Stimulated activated CD4-positive, alpha-beta T cell treated with anti-CD3 and anti-CD28 coated beads, Interleukin-1b, Interleukin-23, amount 100 ng/mL, for 24 hours (primary cell): ENCODE measurements at places on chromosomes 5 and 9.

DNA sequence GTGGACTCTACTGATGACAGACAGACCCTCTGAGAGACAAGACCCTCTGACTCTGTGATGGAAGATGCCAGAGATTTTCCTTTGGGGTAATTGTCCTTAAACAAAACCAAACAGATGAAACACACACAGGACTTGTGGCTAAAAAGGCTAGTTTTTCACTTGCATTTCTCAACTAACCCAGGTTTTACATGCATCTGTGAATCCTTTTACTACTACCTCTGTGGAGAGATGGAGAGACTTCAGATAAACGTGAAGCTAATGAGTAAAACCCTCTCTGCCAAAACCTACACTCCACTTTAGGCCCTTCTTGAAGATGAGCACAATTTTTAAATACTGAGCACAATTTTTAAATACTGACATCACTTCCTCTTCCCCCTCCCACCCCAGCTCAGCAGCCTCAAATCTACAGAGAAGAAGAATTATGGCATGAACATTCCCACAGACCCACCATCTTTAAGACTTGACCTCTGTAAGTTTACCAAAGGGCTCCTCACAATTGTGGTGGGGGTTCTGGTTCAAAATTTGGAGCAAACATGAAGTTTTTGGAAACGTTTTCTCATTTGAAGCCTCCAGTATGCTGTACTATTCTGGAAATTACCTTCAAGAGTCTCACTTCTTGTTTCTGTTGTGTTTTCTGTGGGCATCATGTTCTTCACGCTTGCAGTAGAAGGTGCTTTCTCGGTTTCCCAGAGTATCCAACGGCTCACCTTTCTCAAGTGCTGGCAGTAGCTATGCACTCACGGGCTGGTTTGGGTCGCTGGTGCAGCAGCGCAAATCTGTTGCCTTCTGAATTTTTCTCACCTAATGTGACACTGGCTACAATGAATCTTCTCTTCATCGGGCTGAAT lies 42.7 kb downstream of the ACER2 start:
- no peak for DNase-seq

DNA sequence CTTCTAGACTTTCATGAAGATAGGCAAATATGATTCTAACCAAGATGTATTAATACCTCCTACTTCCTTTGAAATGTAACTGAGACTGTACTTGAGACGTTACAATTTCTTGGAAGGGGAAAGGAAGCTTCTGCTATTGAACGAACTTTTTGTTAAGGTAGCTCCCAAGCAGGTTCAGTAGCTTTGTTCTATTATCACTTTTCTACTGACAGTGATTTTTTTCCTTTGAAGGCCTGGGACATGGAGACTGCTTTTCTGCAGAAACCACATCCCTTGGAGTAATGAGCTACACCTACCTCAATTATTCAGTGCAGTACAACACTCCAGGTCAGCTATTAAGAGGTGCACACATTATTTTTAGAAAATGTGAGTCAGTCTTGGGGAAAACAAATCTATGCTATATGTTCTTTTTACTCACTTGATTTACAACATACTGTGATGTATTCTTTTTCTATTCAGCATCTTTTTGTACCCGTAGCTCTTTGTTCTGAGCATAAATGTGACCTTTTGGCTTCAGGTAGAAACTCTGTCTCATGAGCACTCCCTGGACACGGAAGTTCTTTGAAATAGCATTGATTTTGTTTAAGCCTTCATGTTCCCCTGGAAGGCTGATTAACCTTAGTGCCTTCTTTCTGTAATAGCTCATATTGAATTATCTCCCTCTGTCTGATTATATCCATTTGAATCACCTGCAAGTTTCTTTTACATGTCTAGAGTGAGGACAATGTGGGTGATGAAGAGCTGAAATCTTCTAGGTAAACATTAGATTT lies 56.5 kb upstream of the CDKN2B start:
- DNase-seq = no peak

- no peak for DNase-seq
Measured at GRCh38 chr9:31304576-31304975, 1079.9 kb upstream of the ACO1 start.

GRCh38 chr9:110027671-110028081 lies 180.3 kb downstream of the C9orf152 start:
- DNase-seq = no peak

GRCh38 chr9:33106827-33107621 lies 30.6 kb upstream of the SMU1 start:
- no peak for DNase-seq

DNA sequence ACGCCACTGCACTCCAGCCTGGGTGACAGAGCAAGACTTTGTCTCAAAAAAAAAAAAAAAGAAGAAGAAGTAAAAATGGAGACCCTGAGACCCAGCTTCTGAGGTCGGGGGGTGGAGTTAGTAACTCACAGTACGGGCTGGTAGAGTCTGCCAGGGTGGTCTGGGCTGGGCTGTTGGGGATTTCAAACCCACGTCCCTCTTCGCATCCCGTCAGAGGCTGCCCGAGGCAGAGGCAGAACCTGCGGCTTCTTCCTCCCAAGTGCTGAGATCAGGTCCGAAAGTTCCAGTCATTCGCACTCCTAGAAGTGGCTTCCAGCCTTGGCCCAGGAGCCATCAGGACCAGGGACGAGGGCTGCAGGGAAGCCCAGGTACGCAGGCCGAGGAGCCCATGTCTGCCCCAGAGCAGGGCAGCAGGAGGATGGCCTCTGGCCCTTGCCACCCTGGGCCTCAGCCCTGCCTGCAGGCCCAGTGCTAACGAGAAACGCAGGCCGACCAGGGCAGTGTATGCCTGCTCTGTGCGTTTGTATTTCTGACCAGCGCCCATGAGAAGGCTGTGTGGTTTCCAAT lies 9.9 kb upstream of the SLC2A6 start:
- DNase-seq = no peak

GRCh38 chr5:31047007-31047406 lies 146.5 kb upstream of the CDH6 start:
- DNase-seq = no peak

DNA sequence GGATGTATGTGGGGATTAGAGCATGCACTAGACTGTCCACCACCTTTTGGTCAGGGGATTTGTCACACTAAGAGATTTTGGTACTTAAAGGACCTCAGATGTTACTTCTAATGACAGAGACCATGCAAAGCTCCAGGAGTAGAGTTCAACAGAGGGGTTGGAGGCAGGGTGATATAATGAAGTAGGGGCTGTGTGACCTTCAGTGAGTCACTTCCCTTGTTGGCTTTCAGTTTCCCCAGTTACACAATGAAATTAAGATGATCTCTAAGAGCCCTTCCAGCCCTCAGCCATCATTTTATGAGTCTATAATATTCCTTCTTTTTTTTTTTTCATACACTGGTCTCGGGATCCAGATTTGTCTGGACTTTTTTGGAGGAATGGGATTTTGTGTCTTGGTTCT lies 26.8 kb downstream of the GLRA1 start:
- no peak for DNase-seq

DNA sequence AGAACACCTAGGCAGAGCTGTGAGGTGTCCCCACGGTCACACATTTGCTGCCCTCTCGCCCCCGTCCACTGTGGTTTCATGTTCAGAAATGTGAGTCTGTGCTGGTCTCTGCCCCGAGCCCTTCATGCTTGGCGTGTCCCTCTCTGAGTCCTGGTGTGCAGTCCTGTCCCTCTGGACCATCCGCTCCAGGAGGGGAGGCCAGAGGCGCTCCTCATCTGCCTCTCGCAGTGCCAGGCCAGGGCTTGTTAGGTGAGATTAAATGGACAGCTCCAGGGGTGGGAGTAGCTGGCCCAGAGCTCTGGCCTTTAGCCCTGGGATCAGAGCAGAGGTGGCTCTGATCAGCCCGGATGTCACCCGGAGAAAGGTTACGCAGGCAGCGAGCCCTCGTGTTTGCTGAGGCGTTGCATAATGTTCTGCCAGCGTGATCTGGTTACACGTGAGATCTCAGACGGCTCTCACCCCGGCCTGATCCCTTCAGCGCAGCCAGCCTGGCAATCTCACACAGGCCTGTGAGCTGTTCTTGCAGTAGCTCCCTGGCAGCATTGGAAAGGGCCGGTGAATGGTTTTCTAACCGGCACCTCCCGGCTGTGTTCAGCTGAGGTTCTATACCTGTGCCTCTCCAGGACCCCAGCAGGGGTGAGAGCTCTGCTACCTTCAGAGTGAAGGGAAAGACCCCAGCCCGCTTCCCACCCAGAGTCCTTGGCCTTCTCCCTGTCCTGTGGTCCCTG lies 24.5 kb downstream of the PTGES2 start:
- no peak for DNase-seq

- DNase-seq = no peak
Measured at GRCh38 chr5:59593439-59594007, 300.0 kb downstream of the PDE4D start.

- no peak for DNase-seq
Measured at GRCh38 chr9:126979461-126979860, 64.9 kb downstream of the RALGPS1 start.

DNA sequence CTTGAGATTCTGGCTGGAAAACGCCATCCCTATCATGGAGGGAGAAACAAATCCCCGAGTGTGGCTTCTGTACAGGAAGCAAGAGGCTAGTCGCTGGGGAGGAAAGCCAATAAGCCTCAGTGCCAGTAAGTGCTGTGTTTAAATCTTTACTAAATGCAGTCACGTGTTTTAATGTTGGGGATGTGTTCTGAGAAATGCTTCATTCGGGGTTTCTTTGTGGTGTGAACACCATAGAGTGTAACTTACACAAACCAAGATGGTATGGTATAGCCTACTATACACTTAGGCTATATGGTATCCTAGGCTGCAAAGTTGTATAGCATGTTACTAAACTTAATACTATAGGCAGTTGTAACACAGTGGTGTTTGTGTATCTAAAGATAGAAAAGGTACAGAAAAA lies 94.7 kb downstream of the GCNT1 start:
- no peak for DNase-seq

GRCh38 chr9:77807846-77808750 lies 160.0 kb upstream of the GNA14 start:
- DNase-seq = no peak

- DNase-seq = no peak
Measured at GRCh38 chr5:147694772-147695171, 87.8 kb downstream of the JAKMIP2 start.

DNA sequence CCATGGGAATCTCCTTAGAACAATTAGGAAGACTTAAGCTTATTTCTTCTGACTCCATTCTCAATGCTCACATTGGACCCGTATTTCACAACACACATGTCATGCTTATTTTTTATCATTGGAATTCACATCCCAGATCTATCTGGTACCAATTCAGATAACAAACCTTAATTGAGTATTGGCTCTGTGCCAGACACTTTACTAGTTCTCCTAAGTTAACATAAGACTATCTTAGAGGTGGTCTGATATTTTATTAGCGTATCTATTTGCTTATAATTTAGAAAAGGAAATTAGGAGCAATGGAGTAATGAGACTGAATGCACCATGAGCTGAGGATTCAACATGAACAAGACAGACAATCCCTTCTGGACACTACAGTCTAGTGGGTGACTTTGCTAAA lies 45.1 kb downstream of the FBXL7 start:
- no peak for DNase-seq

DNA sequence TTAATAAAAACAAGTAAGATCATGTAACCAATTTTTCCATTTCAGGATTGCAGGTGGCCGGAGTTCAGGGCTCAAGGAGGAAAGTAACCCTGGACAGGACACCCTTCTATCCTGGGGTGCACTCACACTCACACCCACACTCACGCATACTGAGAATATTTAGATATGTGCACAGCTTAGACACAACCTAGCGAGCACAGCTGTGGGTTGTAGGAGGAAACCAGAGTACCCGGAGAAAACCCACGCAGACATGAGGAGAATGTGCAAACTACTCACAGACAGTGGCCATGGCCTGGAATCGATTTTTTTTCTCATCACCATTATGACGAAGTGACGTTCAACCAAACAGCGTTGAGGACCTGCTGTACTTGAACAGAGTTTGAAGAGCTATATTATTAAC lies 4.5 kb upstream of the EFNA5 start:
- DNase-seq = no peak

GRCh38 chr5:143734456-143734780 lies 77.5 kb upstream of the HMHB1 start:
- no peak for DNase-seq

GRCh38 chr9:118290116-118290515 lies 585.9 kb downstream of the TLR4 start:
- DNase-seq = no peak

DNA sequence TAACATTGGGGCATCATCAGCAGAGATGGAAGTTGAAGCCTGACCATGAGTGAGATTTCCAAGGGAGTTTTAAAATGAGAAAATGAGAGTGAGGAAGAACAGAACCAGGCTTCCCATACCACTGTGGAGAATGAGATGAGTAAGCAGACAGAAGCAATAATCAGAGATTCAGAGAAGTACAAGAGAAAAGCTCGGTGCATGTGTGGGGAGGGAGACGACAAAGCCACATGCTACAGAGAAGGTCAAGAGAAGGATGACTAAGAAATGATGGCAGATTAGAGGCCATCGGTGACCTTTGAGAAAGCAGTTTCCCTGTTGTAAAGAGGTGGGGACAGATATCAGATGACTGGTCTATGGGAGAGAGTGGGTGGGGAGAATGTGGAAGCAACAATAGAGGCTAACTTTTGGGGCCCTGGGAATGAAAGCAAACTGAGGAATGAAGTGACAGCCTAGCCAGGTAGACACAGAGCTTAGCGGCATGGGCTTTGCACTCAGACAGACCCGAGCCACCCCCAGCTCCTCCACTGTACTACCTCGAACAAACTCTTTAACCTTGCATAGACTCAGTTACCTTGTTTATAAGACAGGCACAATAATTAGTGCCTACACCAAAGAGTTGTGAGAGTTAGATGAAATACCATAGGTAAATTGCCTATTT lies 207.7 kb downstream of the PIK3R1 start:
- DNase-seq = no peak

DNA sequence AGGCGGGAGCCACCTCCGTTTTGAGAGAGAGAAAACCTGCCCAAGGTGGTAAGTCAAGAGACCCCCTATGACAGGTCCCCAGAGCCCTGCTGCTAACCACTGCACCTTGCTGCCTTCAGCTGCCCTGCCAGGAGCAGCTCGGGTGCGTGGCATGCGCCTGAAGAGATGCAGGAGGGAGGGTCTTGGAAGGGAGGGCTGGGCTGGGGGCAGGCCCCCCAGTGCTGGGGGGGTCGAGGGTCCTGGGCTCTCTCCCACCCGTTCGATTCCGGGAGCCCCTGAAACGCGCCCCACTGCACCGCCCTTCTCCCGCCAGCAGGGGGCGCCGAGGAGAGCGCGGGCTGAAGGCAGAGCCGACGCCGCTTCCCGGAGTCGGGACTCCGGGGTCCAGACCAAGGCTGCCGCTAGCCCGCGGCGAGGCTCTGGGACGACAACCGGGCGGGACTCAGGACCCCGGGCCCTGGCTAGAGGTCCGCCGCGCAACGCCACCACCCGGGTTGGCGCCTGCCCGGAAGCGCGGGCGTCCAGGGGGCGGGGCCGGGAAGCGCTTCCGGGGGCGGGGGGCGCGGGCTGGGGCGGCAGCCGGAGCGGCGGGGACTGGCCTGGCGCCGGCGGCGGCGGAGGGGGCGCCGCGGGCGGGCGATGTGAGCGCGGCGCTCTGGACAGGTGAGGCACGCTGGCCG lies at the start of gene ZBTB34:
Gene ZBTB34, plus strand, starts transcription at position 563 of the 680 bp plus-strand sequence. CDS start 18,761 bp downstream, outside the sequence.
- DNase-seq = peak; percentile 56

- DNase-seq = no peak
Measured at GRCh38 chr9:121663591-121663990, 12.2 kb downstream of the DAB2IP start.
